Aorta (tissue), 5 donors: ENCODE measurements at places on chromosomes 12 and 14. TPM values are rescaled to one million over a fixed set of nuclear protein-coding genes. Genes with fewer than 3 reads are reported as not detected.

The ZDHHC22 gene
- total RNA-seq = not detected

The TAS2R19 gene
- 5.9 TPM for total RNA-seq

The HSPA2 gene
- total RNA-seq = 28.9 TPM

The RDH16 gene
- total RNA-seq = 0.42 TPM

The PTPRB gene
- total RNA-seq = 53.2 TPM

GRCh38 chr12:47725893-47726292 lies 603 bp upstream of the ENDOU start:
- no peak overlapping the region for H3K4me3 ChIP-seq
- no peaks in the 10 kb centered on the region for H3K27me3 ChIP-seq
- no peak for DNase-seq
- no peaks in the 10 kb centered on the region for H3K4me1 ChIP-seq

- no peak for DNase-seq
- H3K4me3 ChIP-seq = no peak overlapping the region
- H3K36me3 ChIP-seq = no peaks in the 10 kb centered on the region
- H3K4me1 ChIP-seq = no peaks in the 10 kb centered on the region
- H3K27ac ChIP-seq = no peak overlapping the region
- peaks cover 2% of the 10 kb centered on the region for H3K27me3 ChIP-seq
Measured at GRCh38 chr12:46839232-46839631, 13.4 kb upstream of the SLC38A4 start.

DNA sequence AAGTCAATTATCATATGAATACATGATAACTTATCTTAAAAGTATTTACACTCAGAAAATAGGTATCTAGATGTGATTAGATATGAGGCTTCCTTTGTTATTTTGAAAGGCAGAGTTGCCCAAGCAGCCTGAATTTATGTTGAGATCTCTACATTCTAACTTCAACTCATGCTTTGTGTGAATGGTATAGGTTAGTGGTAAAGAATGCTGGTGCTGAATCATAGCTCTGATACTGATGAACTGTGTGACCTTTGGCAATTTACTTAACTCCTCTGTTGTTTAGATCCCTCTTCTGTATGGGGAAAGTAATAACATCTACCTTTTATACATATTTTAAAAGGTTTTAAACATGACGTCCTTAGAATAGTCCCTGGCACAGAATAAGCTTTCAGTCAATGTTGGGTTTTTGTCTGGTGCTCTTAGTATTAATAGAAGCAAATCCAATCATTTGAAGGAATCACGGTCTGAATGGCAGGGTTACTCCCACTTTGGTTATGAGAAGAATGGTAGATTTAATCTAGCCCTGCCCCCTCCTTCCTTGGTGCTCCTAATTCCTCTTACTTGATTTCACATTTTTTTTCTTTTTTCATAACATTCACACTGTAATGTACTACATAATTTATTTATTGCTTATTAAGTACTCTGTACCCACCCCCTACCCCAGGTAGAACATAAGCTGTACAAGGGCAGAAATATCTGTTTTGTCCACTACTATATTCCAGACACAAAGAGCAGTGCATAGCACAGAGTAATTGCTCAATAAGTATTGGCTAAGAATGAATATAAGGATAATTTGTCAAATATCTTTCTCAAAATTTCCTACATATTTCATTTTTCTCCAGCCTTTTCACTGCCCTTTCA lies 203.3 kb upstream of the KRR1 start:
- DNase-seq = no peak
- H3K4me1 ChIP-seq = no peaks in the 10 kb centered on the region
- H3K27ac ChIP-seq = no peak overlapping the region
- no peaks in the 10 kb centered on the region for H3K27me3 ChIP-seq

- H3K27me3 ChIP-seq = no peaks in the 10 kb centered on the region
- H3K4me1 ChIP-seq = no peaks in the 10 kb centered on the region
- no peak overlapping the region for H3K27ac ChIP-seq
- H3K4me3 ChIP-seq = no peak overlapping the region
- no peak for DNase-seq
- no peaks in the 10 kb centered on the region for H3K36me3 ChIP-seq
Measured at GRCh38 chr12:20722142-20722541, 27.0 kb downstream of the SLCO1C1 start.

GRCh38 chr12:85765453-85765869 lies 70.7 kb downstream of the RASSF9 start:
- H3K36me3 ChIP-seq = no peaks in the 10 kb centered on the region
- no peaks in the 10 kb centered on the region for H3K27me3 ChIP-seq
- no peak overlapping the region for H3K4me3 ChIP-seq
- no peak overlapping the region for H3K27ac ChIP-seq

- H3K4me3 ChIP-seq = no peak overlapping the region
- H3K27ac ChIP-seq = no peak overlapping the region
- H3K4me1 ChIP-seq = no peaks in the 10 kb centered on the region
- H3K27me3 ChIP-seq = no peaks in the 10 kb centered on the region
- no peaks in the 10 kb centered on the region for H3K36me3 ChIP-seq
Measured at GRCh38 chr12:105897311-105897725, 241.4 kb downstream of the NUAK1 start.

GRCh38 chr12:59304077-59304721 lies 291.6 kb upstream of the SLC16A7 start:
- H3K27me3 ChIP-seq = no peaks in the 10 kb centered on the region
- no peaks in the 10 kb centered on the region for H3K36me3 ChIP-seq
- DNase-seq = no peak
- H3K4me3 ChIP-seq = no peak overlapping the region
- H3K27ac ChIP-seq = no peak overlapping the region
- H3K4me1 ChIP-seq = no peaks in the 10 kb centered on the region

DNA sequence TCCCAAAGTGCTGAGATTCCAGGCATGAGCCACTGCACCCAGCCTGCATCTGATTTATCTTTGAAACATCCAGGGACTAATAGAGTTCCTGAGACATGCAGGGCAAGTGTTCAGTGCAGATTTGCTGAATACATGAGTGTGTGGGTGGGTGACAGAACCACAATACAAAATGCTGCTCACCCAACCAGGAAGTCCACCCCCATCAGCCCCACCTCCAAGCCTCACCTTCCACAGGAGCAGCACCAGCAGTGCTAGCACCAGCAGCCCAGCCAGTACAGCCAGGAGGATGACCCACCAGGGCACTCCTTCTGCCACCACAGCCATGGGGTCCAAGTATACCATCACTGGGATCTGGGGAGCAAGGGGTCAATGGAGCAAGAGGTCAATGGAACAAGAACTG lies 20.0 kb downstream of the ITGA7 start:
- H3K4me3 ChIP-seq = no peak overlapping the region
- no peak overlapping the region for H3K27ac ChIP-seq
- no peaks in the 10 kb centered on the region for H3K4me1 ChIP-seq
- peak; percentile 46 for DNase-seq
- H3K36me3 ChIP-seq = peaks cover 9% of the 10 kb centered on the region
- no peaks in the 10 kb centered on the region for H3K27me3 ChIP-seq

GRCh38 chr14:95895720-95896119 lies 19.1 kb downstream of the TUNAR start:
- no peaks in the 10 kb centered on the region for H3K27me3 ChIP-seq
- no peak overlapping the region for H3K27ac ChIP-seq
- H3K4me3 ChIP-seq = no peak overlapping the region
